Left renal cortex interstitium (tissue), 4 donors: ENCODE measurements at places on chromosomes 4 and X. TPM values are rescaled to one million over a fixed set of nuclear protein-coding genes. Genes with fewer than 3 reads are reported as not detected.

GRCh38 chr4:120317713-120318112, 251.1 kb upstream of the MAD2L1 start:
- no peak for DNase-seq

DNA sequence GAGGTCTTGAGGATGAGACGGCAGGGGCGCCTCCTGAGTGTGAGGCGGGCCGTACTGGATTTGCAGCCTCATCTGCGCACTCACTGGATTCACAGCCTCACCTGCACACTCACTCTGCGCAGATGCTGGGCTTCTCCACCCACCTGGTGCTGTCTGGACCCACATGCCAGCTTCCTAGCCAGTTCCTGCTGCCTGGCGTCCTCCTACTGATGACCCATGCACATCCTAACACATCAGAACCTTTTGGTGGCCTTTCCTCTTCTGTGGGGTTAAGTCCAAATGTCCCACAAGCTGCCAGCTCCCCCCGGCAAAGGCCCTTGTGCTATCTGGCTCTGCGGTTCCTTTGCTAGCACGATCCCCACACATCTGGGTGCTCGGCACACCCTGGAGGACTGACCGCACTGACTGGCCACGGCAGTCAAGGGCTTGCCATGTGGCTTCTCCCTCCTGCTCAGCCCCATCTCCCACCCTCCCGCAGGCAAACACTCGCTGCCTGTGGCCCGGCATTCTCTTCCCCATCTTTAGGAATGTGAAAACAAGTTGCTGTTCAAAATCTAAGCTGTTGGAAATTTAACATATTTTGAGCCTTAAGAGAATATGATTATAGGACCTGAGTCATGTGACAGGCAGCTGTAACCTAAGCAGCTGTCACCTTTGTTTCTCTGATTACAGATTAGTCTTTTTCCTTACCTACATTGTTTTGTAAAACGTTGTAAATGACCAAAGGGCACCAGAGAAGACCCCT, 39.4 kb upstream of the AFAP1 start:
- no peak for DNase-seq

GRCh38 chr4:129481107-129481506, 385.2 kb downstream of the C4orf33 start:
- DNase-seq, result no peak

GRCh38 chr4:48777739-48778138, 2.3 kb downstream of the FRYL start:
- DNase-seq, result no peak

GRCh38 chr4:80454556-80454955, 119.0 kb downstream of the CFAP299 start:
- DNase-seq, result no peak

DNA sequence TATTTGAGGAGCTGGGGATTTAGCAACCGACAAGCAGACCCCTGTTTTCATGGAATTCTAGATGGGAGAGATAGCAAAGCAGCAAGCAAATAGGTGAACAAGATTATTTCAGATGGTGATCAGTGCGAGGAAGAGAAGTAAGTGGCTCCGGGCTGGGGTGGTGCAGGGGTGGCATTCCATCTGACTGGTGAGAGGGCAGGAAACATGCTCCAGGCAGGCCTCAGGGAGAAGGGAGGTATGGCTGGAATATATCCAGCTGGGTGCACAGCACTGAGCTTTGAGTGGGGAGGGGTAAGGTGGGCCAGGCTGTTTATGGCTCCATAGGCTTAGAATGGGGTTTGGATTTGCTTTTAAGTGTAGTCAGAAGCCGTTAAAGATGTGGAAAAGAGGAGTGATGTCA, 21.2 kb downstream of the PTTG2 start:
- no peak for DNase-seq

GRCh38 chr4:121148000-121148399, 16.1 kb downstream of the TNIP3 start:
- DNase-seq, result no peak

DNA sequence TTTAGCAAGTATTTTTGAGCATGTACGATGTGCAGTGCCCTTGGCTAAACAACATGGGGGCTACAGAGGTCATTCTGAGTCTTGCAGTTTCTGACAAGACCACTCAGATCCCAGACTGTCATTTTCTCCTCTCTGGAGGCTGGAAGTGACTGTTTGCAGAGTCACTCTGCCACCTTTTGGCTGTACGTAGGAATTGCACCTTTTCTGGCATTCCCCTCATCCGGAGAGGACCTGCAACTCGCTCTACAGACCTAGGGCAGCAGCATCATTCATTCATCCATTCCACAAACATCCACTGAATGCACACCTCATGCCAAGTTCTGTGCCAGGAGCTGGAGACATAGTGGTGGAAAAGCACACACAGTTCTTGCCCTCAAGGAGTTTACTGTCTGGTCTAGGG, 160.4 kb upstream of the GPR101 start:
- DNase-seq, result no peak

GRCh38 chrX:118630848-118631247, 96.6 kb upstream of the IL13RA1 start:
- DNase-seq, result no peak

DNA sequence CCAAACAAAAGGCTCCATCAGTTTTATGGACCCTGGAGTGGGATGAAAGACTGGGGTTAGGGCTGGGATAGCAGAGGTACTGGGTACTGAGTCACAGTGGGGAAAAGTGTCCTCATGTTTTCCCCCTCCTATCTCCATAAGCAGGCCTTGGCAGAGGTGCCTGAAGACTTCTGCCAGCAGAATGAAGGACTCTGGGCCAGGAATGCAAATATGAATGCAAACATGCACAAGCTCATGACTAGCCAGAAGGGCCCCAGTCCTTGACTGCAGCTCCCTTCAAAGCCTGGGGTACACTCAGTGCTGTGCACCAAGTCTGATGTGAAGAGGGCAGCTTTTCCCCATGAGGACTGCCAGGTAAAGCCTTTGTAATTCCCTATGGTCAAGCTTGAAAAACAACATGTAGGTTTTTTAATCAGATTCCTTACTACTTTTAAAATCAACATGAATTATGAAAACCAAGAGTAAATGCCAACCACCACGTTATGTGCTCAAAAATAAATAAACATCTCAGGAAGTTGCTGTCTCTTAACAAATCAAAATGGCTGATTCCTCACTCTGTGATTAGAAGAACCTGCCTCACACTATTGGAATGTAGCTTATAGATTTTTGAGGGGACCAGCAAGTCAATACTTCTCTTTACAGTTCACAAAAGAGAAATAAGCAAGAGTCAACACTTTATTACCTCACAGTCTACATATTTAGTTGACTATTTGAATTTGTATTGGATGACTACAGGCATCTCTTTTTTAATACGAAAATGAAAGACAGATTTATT, 1512.0 kb downstream of the ARAP2 start:
- DNase-seq, result no peak

GRCh38 chr4:133969202-133969848, 232.3 kb downstream of the PABPC4L start:
- no peak for DNase-seq

- no peak for DNase-seq
Measured at GRCh38 chr4:48979914-48980579, 6.0 kb upstream of the CWH43 start.

DNA sequence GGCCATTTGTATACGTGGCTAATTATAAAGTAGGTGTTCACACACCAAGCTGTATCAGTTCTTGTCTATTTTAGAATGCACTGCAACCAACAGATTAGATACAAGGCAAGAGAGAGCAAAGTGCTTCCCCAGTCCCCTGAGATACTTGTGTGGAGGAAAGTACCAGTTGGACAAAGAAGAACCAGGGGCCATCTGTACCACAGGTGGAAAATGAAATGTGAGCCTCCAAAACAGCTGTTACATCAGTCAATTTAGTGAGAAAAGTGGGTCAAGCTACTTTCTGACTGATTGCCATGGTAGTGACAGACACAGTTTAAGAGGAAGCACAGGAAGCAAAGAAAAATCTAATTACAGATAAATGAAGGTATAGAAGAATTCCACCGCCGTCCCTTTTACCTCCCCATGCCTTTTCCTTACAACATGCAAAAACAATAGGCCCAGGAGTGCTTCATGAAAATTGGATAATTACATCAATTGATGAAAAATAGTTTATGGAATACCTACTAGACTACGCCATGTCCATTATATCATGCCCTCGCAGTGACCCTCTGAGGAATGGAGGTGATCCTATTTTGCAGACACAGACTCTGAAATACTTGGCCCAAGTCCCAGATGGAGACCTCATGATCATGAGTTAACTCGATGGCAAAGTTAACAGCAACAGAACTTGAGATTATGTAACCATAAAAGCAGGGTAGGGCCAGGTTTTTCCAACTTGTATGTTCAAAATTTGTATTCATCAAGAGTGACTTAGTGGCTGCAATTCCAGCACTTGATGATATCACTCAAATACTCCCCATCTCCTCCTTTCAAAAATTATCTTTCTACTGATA, 15.8 kb downstream of the SMPX start:
- no peak for DNase-seq

DNA sequence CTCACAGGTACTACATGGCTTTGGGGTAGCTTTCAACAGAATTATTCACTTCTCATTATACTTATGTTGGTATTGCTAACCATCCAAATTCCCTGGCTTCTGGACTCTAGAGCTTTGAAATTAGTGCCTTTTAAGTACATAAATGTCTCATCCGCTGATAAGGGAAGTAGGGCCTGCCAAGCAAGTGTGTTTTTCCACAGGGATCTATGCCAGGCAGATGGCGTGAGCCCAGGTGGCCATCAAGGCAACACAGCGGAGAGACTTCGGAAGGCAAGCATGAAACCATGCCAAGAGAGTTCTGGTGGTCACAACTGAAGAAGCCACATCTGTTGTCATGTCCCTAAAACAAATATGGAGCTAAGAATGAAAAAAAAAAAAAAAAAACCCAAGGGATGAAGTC, 503.1 kb upstream of the LCORL start:
- no peak for DNase-seq

DNA sequence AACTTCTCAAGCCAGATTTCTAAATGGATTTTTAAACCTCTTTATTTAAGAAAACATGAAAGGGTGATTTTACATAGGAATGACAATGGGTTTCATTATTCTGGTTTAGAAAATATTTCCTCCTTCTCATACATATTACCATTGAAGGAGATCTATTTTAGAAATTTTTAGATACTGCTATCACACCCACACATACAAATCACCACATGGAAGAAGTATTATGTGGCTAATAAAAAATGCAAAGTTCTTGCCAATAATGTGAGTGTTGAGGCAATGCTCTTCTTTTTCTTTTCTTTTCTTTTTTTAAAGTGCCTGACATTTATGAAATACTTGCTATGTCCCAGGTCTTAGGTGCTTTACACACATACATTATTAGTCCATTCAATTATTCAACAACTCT, 6.8 kb downstream of the STAP1 start:
- DNase-seq, result no peak

- no peak for DNase-seq
Measured at GRCh38 chr4:87375719-87376291, 15.2 kb downstream of the HSD17B11 start.

GRCh38 chr4:54017308-54017707, 47.1 kb downstream of the CHIC2 start:
- no peak for DNase-seq

- DNase-seq, result no peak
Measured at GRCh38 chr4:152850377-152850776, 70.6 kb downstream of the ARFIP1 start.

- DNase-seq, result no peak
Measured at GRCh38 chr4:175424111-175424510, 388.0 kb downstream of the GPM6A start.

DNA sequence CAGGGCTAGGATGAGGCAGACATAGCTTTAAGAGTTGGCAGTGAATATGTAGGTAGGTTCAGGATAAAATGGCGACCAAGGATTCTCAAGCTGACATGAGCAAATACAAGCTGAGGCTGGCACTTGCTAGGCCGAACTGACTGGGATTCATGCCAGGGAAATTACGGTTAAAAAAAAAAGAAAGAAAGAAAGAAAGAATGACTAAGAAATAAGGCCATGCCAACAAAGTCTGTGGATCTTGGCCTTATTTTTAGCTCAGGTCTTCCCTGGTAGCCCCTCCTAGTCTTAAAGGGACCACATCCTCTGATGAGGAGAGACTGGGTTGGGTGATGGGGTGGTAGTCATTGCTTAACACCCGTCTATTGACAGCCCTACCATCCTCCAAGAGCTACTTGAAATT, 64.4 kb upstream of the KLHL13 start:
- no peak for DNase-seq

DNA sequence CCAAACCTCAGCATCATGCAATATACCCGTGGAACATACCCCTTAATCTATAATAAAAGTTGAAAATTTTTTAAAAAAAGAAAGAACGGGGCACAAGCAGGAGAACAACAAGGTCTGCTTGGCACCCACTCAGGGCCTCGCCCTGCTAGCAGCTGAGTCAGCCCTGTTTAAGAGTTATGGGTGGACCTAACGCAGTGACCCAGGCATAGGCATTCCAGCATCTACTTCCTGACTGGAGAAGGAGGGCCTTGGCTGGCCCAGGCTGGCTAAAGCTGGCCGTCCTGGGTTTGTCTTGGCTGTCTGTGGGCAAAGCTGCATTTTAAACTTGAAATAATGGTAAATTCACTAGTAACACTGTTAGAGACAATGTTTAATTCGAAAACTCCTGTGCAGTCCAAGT, 236.7 kb upstream of the PGRMC2 start:
- no peak for DNase-seq

- DNase-seq, result no peak
Measured at GRCh38 chr4:55758066-55758465, 61.5 kb upstream of the EXOC1L start.

DNA sequence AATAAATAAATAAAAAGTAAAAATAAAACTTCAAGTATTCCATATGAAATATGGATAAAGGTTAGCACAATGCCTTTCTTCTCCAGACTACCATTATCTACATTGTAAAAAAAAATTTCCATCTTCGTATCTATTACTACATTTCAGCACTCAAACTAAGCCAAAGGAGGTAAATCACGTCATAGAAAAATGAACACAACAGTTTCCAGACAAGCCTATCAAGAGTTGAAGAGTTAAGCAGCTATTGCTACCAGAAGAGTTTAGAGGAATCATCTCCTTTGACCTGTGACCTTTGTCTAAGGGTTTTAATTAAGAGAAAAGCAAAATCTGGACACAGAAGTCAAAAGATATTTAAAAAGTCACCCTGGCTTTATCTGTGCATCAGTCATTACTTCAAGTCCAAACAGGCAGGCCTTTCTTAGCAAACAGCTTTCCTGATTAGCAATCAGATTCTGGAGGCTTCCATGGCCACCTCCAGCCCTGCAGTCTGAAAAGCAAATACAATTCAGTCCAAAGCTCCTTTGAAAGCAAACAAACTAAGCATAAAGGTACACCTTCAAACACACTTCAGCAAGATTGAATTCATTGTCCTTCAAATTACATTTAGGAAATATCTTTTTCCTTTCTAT, 82.2 kb downstream of the APBB2 start:
- DNase-seq, result no peak

The OPN1MW2 gene
- not detected for polyA plus RNA-seq

The BRS3 gene
- polyA plus RNA-seq, result not detected

The JAKMIP1 gene
- polyA plus RNA-seq, result 0.06 TPM

The DCAF12L1 gene
- polyA plus RNA-seq, result 7.2 TPM

The SOWAHD gene
- polyA plus RNA-seq, result 0.40 TPM

The LARP7 gene
- polyA plus RNA-seq, result 123 TPM

The CITED1 gene
- polyA plus RNA-seq, result 10.2 TPM

The SLC49A3 gene
- 4.1 TPM for polyA plus RNA-seq

The MSANTD1 gene
- polyA plus RNA-seq, result 0.87 TPM

The ATOH1 gene
- not detected for polyA plus RNA-seq

The FRMPD4 gene
- 0.17 TPM for polyA plus RNA-seq

The GAGE12F gene
- not detected for polyA plus RNA-seq

The GPR34 gene
- polyA plus RNA-seq, result 4.5 TPM

The FREM3 gene
- 0.18 TPM for polyA plus RNA-seq

The TAF7L gene
- polyA plus RNA-seq, result 0.78 TPM

The NAP1L3 gene
- polyA plus RNA-seq, result 12.6 TPM
